ENCODE measurements at places on chromosomes 2 and 18.
A peak's percentile ranks its signal among the peaks of the same experiment; 100 is the strongest.

GRCh38 chr18:48955830-48956261 is 5.1 kb upstream of the SMAD7 start:
- peak; percentile 79 for DNase-seq

DNA sequence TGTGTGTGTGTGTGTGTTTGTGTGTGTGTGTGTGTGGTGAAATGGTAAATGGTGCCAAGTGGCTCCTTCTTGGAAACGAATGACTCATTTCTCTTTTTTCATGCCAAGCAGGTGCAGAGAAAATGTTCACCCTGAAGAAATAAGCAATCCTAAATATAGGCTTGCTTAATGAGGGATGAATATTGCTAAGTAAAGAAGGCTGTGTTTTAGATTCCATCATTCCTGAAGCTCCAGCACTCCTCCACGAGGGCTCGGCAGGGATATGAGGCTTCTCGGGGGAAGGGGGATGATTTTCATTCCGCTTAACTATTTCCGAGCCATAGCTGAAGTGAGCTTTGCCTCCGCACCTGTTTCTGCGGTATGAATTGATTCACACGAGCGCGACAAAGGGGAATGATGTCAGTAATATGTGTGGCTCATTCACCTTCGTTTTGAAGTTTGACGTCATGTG is 72.9 kb downstream of the TSN start:
- DNase-seq, result no peak

DNA sequence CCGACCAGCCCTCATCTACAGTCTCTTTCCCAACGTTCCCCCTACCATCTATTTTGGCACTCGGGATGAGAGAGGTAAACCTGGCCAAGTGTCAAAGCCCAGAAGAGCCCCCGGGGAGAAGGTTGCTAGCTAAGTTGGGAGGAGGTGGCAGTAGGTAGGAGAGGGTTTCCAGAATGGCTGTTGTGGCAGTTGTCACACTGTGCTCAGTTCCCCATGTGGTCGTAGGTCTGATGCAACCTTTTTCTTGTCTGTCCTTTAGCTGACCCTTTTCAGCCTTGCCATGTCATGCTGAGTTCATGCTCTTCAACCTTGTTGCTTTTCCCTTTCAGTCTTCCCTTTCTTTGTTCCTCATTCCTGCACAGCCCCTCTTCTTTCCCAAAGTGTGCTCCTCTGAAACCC is 34.5 kb downstream of the TTLL4 start:
- no peak for DNase-seq

GRCh38 chr2:176409671-176410070 is 140.4 kb downstream of the MTX2 start:
- peak; percentile 54 for DNase-seq

DNA sequence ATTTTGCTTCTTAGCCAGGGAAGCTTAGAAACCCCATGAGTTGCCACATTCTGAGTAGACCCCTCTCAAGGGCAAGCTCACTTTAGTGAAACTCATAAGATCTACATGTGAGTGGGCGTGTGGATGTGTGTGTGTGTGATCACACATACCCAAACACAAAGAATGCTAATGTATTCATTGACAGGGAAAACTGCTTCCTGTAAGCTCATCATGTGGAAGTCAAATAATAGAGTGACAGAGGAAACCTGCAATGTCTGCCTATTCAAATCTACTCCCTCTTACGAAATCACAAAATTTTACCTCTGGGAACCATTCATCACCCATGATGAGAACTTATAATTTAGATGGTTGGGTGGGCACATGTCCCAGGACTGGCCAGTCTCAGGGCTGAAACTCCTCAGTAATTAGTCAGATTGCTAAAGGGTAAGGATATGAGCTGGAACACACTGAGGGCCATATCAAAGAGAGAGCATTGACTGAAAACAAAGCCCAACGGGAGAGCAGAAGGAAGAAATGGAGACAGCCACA is 94.5 kb upstream of the CCDC150 start:
- peak; percentile 53 for DNase-seq

DNA sequence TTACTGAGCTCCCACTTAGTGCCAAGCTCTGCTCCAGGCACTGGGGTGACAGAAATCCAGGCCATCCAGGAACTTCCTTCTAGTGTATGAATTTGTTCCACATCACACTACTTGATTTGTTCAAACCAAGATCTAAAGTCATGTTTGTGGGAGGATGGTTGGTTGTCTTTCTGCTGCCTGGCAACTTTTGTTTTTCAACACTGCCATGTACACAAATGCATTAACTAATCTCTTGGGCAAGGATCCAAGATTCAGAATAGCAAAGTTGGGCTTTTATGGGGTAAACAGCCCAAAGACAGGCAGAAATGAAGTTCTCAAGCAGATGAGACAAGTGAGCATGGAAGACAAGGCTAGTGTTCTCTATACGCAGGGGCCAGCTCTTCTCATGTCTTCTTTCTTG is 53.4 kb upstream of the PROKR1 start:
- DNase-seq, result no peak

- no peak for DNase-seq
Measured at GRCh38 chr2:10889651-10890215, 22.0 kb upstream of the KCNF1 start.

GRCh38 chr2:20433249-20433648 is 13.6 kb upstream of the RHOB start:
- no peak for DNase-seq

GRCh38 chr2:9344434-9344833 is 78.9 kb downstream of the ITGB1BP1 start:
- DNase-seq, result no peak

DNA sequence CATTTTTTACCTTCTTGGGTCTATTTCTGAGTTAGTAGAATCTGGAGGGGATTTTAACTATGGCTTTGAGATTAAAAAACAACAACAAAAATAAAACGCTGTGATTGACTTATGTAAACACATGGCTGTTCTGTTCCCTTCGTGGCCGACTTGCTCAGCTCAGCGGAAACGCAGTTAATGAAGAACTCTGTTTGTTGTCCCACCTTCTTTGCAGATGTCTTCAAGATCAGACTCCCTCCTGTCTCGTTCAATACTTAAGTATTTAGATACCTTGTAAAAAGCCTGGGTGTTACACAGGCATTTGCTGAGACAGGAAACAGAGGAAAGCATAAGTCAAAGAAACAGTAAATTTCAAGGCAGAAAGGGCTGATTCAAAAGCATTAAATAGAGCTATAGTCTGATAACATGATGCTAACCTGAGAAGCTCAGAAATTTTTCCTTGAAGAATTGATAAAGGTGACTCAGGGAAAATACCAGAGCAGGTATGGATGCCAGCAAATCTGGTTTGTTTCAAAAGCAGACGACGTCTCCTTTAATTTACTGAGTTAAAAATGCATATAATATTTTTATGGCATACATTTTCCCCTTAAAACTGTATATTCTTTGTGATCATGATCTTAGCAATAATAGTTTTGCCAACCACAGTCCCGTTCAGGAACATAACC is 21.7 kb upstream of the POLI start:
- no peak for DNase-seq

- DNase-seq, result no peak
Measured at GRCh38 chr2:20609995-20610357, 40.9 kb downstream of the HS1BP3 start.

GRCh38 chr2:140696449-140696848 is 1434.4 kb downstream of the LRP1B start:
- DNase-seq, result no peak

- peak; percentile 63 for DNase-seq
Measured at GRCh38 chr2:5720426-5720825, 28.2 kb downstream of the SOX11 start.

GRCh38 chr18:11500153-11501122 is 109.0 kb upstream of the SLC35G4 start:
- DNase-seq, result peak; percentile 98

- DNase-seq, result peak; percentile 65
Measured at GRCh38 chr2:135004005-135004746, 43.1 kb downstream of the MAP3K19 start.

DNA sequence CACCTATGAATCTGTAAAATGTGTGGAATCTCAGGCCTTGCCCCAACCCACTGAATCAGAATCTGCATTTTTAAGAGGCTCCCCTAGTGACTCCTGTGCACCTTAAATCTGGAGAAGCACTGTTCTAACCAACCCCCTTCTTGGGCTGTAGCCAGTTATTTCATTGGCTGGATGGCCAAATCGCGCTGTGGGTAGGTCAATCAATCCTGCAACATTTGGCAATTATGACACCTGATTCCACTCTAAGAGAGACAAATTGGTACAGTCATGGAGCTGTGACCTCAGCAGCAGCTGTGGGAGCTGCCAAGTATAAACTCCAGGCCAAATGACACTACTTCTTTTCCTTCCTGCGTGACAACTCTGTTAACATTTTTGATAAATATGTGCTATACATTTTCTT is 208.7 kb downstream of the CLIP4 start:
- peak; percentile 91 for DNase-seq

GRCh38 chr18:54392543-54393023 is 34.9 kb downstream of the C18orf54 start:
- DNase-seq, result peak; percentile 70

DNA sequence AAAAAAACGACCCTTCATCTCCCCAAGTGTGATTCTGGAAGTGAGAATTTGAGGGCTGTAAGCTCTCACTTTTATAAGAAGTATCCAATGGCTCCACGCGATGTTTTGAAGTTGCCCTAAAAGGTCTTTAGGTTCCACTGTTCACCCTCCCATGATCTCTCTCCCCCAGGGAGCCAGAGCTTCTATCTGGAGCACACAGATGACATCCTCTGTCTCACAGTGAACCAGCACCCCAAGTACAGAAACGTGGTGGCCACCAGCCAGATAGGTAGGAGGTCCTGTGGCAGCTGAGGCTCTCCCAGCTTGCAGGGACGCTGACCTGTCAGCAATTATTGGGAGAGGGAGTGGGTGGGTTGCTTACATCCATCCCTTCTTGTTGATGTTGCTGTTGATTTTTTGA is 97.8 kb downstream of the RTN4 start:
- no peak for DNase-seq

- DNase-seq, result peak; percentile 55
Measured at GRCh38 chr2:172613040-172613439, 57.1 kb downstream of the PDK1 start.

DNA sequence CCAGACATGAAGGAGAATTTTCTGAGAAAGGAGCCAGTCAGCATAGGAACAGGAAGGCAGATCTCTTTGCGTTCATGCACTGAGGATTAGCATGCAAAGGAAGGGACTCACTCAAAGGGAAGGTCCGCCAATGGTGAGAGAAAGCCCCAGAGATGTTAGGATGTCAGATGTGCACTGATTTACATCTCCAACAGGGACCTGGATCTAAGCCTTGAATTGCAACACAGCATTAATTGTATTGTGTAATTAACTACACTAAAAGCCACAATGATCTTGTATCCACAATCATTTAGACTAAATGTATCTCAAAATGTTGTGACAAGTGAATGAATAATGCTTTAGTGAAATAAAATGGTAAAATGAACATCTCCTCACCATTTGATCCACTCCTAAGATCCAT is 4.2 kb downstream of the SERPINB5 start:
- DNase-seq, result no peak

DNA sequence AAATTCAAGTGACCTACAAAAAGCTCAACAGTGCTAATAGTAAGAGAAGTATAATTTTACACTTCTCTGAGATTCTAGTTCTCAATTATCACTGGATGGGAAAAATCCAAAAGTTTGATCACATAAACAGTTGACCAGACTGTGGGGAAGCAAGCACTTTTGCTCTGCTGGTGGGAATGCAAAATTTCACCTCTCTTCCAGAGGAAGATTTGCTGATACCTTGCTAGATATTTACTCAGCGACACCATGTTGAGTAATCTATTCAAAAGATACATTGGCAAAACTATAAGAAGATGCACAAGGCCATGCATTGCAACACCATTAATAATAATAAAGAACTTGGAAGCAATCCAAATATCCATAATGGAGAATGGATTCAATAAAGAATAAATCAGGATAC is 204.4 kb downstream of the MREG start:
- DNase-seq, result no peak

DNA sequence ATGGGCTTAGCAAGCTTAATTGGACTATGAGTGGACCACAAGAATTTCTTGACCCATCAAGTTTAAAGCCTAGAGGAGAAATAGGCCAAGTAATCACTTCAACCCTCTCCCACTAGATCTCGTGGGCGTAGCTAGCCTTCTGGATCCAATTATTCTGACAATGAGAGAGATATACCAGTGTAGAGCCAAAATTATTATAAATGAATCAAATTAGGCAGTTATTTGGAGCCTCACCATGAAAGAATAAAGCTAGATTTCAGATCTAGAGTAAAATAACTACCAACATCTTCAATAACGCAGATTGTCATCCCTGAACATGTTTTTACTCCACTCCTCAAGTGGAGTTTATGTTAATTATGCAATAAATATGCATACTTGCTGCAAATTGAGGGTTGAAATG is 143.9 kb upstream of the CDH20 start:
- DNase-seq, result no peak

- DNase-seq, result peak; percentile 27
Measured at GRCh38 chr2:192901446-192901845, 706.7 kb upstream of the TMEFF2 start.

DNA sequence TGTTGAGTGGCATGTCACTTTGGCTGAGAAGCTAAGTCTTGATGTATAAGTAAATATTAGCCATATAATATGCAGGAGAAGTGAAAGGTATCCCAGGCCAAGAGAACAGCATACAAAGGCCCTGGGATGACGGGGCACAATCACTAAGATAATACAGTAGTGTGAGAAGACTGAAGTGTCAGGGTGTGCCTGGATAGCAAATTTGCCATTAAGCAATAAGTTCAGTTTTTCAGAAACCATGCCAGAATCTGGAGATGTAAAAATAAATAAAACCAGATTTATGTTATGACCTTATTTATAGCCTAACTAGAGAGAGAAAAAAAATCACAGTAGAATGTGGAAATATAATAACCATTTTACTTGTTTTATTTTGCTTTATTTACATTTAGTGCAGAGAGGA is 1858.7 kb upstream of the CELF4 start:
- DNase-seq, result no peak
